NCI-H2029 (cell line): ENCODE measurements at places on chromosomes 1 and 21.

- no peak for DNase-seq
These were observed 49.4 kb upstream of the BOLA1 start for GRCh38 chr1:149849947-149850360.

DNA sequence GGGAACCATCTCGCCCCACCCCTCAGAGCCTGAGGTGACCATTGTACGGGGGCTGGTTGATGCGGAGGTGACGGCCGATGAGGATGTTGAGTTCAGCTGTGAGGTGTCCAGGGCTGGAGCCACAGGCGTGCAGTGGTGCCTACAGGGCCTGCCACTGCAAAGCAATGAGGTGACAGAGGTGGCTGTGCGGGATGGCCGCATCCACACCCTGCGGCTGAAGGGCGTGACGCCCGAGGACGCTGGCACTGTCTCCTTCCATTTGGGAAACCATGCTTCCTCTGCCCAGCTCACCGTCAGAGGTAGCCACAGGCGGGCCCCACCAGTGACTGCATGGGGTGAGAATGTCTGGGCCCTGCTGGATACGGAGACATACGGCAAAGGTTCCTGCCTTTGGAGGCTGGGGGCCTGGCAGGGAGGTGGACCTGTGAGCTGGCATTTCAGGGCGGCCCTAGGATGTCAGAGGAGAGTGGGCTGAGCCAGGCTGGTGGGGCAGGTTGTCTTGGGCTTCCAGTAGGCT lies 98.5 kb downstream of the TRIM11 start:
- DNase-seq, result no peak

DNA sequence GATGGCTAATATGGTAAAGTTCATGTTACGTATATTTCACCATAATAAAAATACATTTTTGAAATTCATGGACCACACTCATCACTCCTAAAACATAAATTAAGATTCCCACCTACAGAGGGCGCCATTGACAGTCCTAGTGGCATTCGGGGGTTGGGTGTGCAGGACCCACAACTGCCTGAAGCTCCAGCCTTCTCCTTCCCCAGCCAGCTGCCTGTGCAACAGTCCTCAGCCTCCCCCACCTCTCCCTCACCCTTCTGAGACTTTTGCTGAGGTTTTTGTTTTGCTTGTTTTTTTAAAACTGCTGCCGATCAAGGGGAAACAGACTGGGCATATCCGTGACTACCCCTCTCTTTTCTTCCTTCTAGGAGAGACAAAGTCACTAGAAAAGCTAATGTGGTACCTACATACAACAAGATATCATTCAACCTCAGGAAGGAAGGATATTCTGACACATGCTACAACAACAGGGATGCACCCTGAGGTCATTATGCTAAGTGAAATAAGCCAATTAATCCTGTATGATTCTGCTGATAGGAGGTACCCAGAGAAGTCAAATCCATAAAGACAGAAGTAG lies 9.2 kb upstream of the EVA1C start:
- DNase-seq, result peak; percentile 39

GRCh38 chr21:42503711-42504110 lies 7.7 kb upstream of the RSPH1 start:
- no peak for DNase-seq

- DNase-seq, result no peak
These were observed 17.0 kb downstream of the PCNT start for GRCh38 chr21:46340998-46341397.

DNA sequence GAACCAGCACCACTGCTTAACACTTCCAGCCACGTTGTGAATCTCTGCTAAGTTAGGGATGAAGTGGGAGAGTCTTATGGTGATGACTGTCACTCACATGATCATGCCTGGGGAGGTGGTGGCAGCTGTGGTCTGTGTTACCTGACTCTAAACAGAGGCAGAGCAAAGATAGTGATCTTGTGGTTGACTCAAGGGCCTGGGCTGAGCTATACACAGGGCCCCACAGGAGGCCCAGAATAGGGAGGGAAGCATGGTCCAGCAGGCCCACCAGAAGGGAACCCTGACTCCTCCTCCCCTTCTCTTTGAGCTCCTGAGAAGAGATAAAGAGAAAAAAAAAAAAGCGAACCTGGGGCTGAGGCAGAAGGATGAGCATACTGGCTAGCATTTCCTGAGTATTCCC lies 55.0 kb downstream of the PLXNA2 start:
- DNase-seq, result peak; percentile 7
